GM23338 (cell line): ENCODE measurements at places on chromosomes 7 and 10. TPM values are rescaled to one million over a fixed set of nuclear protein-coding genes. Genes with fewer than 3 reads are reported as not detected.
A peak's percentile ranks its signal among the peaks of the same experiment; 100 is the strongest.

Gene ZNF248
- polyA plus RNA-seq, result 2.1 and 2.7 TPM in 2 replicates

Gene DOCK1
- polyA plus RNA-seq, result 10.7 and 13.2 TPM in 2 replicates

GRCh38 chr10:61280303-61280702, 172.9 kb downstream of the TMEM26 start:
- no peak overlapping the region for H3K27ac ChIP-seq
- no peaks in the 10 kb centered on the region for H3K27me3 ChIP-seq
- no peak for DNase-seq
- no peak overlapping the region for H3K4me3 ChIP-seq
- no peaks in the 10 kb centered on the region for H3K36me3 ChIP-seq
- H3K4me1 ChIP-seq, result no peaks in the 10 kb centered on the region

DNA sequence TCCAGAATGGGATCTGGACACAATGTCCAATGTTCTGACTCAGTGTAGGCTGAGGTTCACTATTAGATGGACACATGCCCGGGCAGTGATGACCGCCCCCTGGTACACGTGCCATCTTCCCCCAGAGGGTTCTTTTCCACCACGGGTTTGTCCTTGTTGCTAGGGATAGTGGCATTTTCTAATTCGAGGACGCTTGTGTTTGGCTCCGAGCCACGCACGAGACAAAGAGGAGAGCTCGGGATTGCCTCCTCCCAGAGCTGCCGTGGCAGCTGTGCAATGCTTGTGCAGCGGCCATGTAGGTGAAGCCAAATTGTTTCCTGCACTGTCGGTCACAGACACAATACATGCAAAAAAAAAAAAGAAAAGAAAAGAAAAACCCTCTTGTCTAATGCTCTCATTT, 207.5 kb downstream of the PAXIP1 start:
- H3K4me3 ChIP-seq, result no peak overlapping the region
- H3K27me3 ChIP-seq, result no peaks in the 10 kb centered on the region
- no peak overlapping the region for H3K27ac ChIP-seq
- H3K36me3 ChIP-seq, result no peaks in the 10 kb centered on the region; the same call in 1 of the 2 replicates
- no peak for DNase-seq

GRCh38 chr10:13234172-13234571, at the start of gene UCMA:
Gene UCMA (minus strand): TSS chr10:13234374. CDS start chr10:13234258, 116 bp downstream.
- peak within 1 kb of the TSS; percentile 49 for H3K4me3 ChIP-seq
- peaks cover 41% of the 10 kb centered on the region for H3K4me1 ChIP-seq
- H3K27ac ChIP-seq, result no peak within 1 kb of the TSS
- DNase-seq, result peak; percentile 56
- no peaks in the 10 kb centered on the region for H3K36me3 ChIP-seq

GRCh38 chr10:77792155-77792554, 134.4 kb downstream of the DLG5 start:
- DNase-seq, result no peak
- H3K27me3 ChIP-seq, result no peaks in the 10 kb centered on the region
- no peak overlapping the region for H3K27ac ChIP-seq
- H3K4me1 ChIP-seq, result no peaks in the 10 kb centered on the region
- H3K36me3 ChIP-seq, result no peaks in the 10 kb centered on the region; the same call in 1 of the 2 replicates

- H3K27me3 ChIP-seq, result no peaks in the 10 kb centered on the region
These were observed 32.6 kb downstream of the PLAC9 start for GRCh38 chr10:80165173-80165572.

GRCh38 chr10:96138102-96138501, 8.0 kb downstream of the ZNF518A start:
- no peak overlapping the region for H3K27ac ChIP-seq
- DNase-seq, result no peak
- no peak overlapping the region for H3K4me3 ChIP-seq
- peaks cover 12% of the 10 kb centered on the region; the same call in 1 of the 2 replicates for H3K36me3 ChIP-seq
- no peaks in the 10 kb centered on the region for H3K27me3 ChIP-seq

DNA sequence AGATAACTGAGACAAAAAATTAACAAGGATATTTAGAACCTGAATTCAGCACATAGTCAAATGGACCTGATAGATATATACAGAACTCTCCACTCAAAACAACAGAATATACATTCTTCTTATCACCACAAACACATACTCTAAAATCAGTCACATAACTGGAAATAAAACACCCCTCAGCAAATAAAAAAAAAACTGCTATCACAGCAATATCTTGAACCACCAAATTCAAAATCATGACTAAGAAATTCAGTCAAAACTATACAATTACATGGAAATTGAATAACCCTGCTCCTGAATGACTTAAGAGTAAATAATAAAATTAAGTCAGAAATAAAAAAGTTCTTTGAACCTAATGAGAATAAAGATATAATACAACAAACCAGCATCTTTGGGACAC, 30.0 kb upstream of the ZNF722 start:
- DNase-seq, result no peak
- H3K36me3 ChIP-seq, result peaks cover 16% of the 10 kb centered on the region; the same call in 1 of the 2 replicates
- H3K4me3 ChIP-seq, result no peak overlapping the region
- no peaks in the 10 kb centered on the region for H3K4me1 ChIP-seq
- no peaks in the 10 kb centered on the region for H3K27me3 ChIP-seq
